Fibroblast of villous mesenchyme (primary cell): ENCODE measurements at places on chromosomes 6 and 20. TPM values are rescaled to one million over a fixed set of nuclear protein-coding genes. Genes with fewer than 3 reads are reported as not detected.

The DSP gene
- 28.1 and 33.2 TPM in 2 replicates for total RNA-seq

The C6orf15 gene
- total RNA-seq = not detected in 2 replicates

The DOK5 gene
- under 0.01 and 1.3 TPM in 2 replicates for total RNA-seq

The HLA-DMA gene
- 1.9 and 3.5 TPM in 2 replicates for total RNA-seq
